ENCODE measurements at places on chromosomes 2 and 18.

DNA sequence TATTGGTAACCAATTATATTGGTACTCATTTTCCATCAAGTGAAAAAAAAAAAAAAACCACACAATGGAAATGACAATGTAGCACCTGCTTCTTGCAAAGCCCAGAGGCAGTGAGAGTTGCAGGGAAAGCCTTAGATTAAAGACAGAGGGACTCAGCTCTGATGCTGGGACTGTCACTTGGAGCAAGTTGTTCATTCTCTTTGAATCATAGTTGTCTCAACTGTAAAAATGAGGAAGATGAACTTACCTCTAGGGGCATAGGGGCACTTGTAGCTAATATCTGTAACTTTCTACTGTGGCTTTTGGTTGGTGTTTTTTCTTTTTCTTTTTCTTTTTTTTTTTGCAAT, 81.4 kb upstream of the LPIN2 start:
- DNase-seq = no peak

DNA sequence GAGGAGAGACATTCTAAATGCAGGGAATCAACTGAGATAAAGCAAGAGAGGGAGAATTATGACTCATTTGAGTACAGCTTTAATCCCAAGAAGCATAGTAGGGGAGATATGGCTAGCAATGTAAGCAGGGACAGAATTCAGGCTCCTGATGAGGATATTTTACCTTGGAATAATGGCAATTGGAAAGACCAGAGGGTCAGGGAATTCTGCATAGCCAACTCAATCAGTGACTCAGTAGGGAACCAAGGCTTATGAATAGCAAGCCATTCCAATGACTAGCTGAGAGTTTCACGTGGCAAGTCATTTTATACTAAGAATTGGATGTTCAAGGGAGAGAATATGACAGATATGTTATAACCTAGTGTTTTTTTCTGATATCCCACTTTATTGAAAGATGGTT, 563.8 kb upstream of the NETO1 start:
- no peak for DNase-seq

- no peak for DNase-seq
These were observed 67.1 kb upstream of the YWHAQ start for GRCh38 chr2:9697909-9698308.

DNA sequence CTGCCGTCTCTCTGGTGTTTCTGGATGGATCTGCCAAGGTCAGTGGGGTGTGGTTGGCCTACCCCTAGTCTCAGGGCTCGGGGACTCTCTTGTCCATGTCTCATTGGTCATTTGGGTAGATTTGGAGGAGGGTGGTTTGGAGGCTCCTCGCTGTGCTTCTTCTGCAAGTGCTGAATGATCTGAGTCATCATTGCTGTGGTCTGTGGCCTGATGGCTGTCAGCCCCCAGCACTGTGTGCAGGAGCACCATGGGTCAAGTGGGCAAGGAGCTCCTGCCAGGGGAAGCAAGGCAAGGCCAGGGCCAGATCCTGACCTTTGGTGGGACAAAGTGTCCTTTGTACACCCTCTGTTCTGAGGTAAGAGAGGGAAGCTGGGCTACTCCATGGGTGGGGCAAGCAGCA, 221.8 kb downstream of the FHOD3 start:
- DNase-seq = no peak

DNA sequence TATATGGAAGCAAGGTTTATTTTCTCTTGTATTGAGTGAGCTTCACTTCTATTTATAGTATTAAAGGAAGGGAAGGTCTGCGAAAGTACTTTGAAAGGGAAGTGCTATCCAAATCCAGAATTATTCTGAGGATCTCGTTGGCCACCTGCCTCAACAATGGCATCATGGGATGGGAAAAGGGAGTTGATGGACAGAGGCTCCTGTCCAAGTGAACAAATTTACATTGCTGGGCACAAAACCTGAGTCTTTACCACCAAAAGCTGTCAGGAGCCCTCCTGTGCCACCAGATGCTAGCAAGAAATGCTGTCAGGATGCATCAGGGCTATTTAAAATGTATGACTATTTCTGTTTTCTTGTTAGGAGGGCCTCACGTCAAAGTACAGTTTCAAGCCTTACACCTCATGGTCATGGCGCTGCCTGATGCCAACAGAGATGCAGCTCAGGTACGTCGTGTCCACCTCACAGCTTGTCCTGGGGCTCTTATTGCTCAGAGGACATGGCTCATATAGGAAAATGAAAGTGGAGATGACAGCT, 157.3 kb downstream of the ARHGAP28 start:
- no peak for DNase-seq

- DNase-seq = no peak
These were observed 418.5 kb upstream of the MAP2 start for GRCh38 chr2:209005371-209005770.

GRCh38 chr2:120949027-120949956, 213.6 kb downstream of the GLI2 start:
- DNase-seq = no peak

- no peak for DNase-seq
These were observed 151.5 kb upstream of the MYCN start for GRCh38 chr2:15788830-15789229.
